ENCODE measurements at places on chromosomes 2 and 18.

DNA sequence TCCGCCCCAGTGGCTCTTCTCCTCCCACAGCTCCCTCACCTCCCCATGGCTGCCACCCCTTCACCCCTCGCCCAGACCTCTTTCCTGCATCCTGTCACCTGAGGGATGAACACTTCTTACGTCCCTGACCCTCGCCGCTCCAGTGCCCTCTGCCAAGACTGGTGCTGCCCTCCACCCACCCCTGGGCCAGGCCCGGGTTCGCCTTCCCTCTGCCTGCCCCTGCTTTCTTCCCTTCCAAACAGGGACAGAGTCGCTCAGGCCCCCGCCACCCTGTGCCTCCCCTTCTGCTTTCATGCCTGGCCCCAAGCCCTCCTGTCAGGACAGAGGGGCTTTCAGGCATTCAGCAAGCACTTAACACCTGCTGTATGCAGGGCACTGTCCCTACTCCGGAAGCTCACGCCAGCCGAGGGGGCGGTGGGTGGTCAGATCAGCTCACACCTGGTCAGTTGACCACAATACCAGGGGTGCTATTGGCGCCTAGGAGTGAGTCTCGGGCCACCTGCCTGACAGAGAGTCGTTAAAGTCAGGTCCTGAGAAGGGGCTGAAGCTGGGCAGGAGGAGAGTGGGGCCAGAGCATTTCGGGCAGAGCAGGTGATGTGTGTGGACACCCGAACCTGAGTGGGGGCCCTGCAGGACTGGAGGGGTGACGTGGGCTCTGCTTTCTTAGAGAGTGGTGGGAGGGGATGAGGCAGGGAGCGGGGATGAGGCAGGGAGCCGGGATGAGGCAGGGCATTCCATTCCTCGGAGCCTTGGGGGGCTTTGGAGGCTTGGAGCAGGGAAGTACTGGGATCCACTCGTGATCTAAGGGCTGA is 26.0 kb upstream of the HPCAL1 start:
- no peak for DNase-seq

GRCh38 chr2:12619975-12620374 is 96.8 kb upstream of the TRIB2 start:
- DNase-seq: no peak

GRCh38 chr2:233813236-233814055 is 35.3 kb downstream of the MROH2A start:
- DNase-seq: no peak

GRCh38 chr18:35926884-35927283 is 45.6 kb upstream of the RMP24 start:
- no peak for DNase-seq

DNA sequence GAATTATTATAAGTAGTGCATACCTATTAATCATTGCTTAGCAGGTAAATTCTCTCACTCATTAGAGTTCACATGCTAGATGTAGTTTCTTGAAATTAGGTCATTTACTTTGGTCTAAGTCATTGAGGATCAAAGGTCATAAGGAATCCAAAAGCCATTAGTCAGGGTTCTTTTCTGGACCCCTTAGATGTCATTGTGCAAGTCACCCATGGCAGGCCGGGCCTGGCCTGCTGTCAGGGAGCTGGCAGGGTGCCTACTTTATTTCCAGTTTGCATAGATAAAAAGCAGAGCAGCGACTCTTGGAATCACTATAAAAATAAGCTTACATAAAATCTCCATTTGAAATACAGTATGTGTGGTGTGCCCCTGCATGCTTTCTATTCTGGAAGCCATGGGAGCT is 91.3 kb downstream of the MEIS1 start:
- no peak for DNase-seq

DNA sequence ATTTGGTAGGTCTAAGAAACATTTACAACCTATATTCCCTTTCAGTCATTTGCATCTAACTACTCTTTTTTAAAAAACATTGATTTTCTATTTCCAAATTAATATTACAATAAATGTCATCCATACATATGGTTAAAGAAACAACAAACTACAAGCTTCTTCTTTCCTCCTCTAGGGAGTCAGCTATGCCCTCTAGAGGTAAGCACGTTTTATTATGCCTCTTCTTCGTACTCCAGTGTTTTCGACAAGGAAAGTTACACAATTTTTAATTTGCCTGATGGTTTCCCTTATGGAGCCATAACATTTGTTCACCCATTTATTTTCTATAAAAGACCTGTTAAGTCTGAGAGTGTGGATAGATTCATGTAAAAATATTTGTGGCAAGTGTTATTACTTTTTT is 183.4 kb upstream of the CDH7 start:
- no peak for DNase-seq

- no peak for DNase-seq
These were observed 109.5 kb downstream of the CABYR start for GRCh38 chr18:24248359-24248758.

- no peak for DNase-seq
These were observed 327.5 kb downstream of the KIAA1328 start for GRCh38 chr18:37156330-37156942.

DNA sequence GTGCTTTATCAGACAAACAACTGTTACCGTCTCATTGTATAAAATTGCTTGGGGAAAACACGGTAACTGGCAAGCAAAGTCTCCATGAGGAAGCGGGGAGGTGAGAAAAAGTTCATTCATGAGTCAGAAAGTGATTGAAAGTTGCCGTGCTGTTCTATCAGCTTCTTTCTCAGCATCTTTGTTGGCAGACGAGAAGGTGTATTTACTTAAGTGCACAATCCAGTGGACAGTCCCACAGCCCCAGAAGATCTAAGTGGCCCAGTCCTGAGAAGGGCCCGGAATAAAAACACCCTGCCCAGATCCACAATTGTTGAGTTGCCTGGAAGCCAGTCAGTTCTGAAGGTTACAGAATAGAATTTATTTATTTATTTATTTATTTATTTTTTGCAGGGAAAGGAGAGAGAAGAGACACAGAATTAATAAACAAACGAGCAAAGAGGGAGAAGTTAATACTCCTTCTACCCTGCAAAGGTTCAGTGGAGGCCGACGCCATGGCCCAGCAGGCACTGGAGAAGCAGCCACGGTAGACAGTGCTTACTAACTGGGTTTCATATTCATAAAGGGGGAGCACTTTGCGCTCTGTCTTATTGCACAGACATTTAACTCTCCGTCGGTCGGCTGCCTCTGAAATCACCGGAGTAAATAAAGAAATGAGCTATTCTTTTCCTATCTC is 676.0 kb upstream of the SALL3 start:
- DNase-seq: no peak

GRCh38 chr2:141959941-141960340 is 170.9 kb downstream of the LRP1B start:
- DNase-seq: no peak

DNA sequence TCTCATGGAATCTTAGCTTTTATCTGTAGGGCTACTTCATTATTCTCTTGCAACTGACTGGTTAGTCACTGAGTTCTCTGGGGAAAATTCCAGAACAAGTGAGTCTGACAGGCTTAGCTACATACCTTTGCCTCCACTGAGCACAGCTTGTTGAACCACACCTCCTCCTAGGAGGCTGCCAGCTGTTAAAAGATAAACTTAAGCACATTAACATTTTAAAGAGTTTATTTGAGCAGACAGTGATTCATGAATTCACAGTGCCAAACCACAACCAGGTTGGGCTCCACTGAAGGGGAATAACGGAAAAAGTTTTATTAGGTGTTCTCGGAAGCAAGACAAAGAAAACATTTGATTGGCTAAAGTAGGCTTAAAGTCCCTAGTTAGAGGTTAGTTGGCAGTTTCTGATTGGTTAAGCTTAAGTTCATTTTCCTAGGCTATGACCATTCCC is 12.5 kb upstream of the SLC38A11 start:
- DNase-seq: no peak

DNA sequence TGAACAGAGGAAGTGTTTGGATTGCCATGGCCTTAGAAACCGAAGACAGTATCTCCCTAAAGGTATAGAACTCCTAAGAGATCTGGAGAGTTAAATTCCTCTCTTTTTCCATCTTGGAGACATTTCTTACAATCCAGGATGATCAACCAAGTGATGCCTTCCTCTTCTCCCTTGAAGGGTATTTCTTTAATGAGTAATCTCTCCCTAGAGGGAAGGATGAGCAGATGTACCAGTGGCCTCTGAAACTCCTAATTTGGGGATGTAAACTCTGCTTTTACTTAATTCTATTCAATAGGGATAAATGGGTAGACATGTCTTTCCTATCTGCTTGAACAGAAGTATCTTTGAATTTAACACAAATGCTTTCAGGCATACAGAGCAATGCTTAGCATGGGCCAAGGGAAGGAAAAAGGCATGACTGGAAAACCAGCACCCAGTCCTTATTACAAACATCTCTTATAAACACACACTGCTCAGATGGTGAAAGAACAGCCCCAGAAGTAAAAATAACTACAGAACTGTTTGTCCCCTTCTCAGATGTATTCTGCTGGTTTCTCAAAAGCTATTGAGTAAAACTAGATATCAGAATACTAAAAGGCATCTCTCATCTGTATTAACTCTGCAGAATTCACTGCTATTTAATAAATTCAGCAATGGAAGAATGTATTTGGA is 4.7 kb upstream of the THNSL2 start:
- DNase-seq: no peak

- no peak for DNase-seq
These were observed 2.0 kb downstream of the NPC1 start for GRCh38 chr18:23584019-23584983.

- DNase-seq: no peak
These were observed 15.8 kb downstream of the PKDCC start for GRCh38 chr2:42063431-42064171.

DNA sequence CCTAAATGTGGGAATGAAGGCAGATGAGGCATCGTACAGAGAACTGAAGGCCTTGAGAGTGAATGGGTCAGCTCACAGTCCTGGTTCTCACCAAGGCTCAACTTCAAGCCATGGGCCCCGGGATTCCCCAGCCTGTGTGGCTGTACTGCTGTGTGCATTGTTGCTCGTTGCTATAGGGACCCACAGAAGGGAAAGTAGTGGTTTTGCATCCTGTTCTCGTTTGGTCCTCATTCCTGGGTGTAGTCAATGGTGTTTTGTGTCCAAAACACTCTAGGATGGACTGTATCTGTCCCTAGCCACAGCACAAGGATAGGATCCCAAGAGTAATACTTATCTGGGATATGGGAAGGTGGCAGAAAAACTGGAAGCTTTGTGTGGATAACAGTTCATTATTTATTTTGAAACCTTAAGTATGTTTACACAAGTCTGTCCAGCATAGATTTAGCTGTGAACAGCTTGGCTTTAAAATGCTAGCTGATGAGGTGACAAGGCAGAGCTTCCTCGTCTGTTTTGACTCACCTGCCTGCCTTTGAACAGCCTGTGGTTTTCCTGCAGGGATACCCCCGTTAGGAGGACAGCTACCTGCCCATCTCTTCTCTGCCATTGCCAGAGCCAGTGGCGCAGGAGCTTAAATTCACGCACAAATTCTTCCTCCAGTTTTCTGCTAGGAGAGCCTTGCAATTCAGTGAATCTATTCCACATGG is 85.0 kb downstream of the WDSUB1 start:
- no peak for DNase-seq

- no peak for DNase-seq
These were observed 20.1 kb downstream of the CAPN14 start for GRCh38 chr2:31197166-31197565.

GRCh38 chr2:10481666-10482157 is 33.6 kb upstream of the ODC1 start:
- no peak for DNase-seq

- no peak for DNase-seq
These were observed 559 bp downstream of the REG3G start for GRCh38 chr2:79026061-79026460.

DNA sequence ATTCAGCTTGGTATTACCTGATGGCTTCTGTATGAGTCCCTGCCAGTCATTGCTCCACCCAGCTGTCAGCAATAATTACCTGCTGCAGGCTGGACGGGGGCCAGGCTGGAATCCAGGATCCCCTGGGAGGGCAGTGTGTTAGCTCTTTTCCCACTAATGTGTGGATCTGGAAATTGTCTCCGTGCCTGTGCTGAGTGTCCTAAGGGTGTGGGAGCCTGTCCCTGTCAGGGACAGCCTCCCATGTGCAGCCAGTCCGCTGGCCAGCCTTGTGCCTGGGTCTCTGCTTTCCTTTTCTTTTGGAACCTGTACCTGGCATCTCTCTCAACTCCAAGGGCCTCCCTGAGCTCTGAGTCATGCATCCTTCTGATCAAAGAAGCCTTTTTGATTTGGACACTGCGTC is 107.2 kb upstream of the SPRED2 start:
- no peak for DNase-seq

GRCh38 chr2:221025398-221025797 is 546.7 kb downstream of the EPHA4 start:
- DNase-seq: no peak

DNA sequence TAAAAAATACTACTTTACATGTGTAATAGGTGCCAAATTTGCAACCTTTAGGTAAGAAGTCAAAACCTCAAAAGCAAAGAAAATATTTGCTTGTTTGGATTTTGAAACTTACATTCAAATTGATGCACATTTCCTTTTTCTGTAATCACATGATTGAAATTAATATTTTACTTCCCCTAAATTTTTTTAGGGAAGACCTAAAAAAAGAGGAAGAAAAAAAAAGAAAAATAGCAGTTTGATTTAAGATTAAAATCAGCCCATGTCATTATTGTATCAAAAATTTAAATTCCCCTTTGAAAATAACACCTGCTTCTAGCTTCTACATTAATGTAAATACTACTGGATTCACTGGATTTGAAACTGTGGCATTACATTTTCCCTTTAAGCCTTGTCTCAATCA is 68.2 kb upstream of the STON1 start:
- no peak for DNase-seq

GRCh38 chr2:60423505-60423904 is 129.9 kb downstream of the BCL11A start:
- DNase-seq: no peak

- no peak for DNase-seq
These were observed 691.1 kb downstream of the SLC4A3 start for GRCh38 chr2:220318508-220318907.

DNA sequence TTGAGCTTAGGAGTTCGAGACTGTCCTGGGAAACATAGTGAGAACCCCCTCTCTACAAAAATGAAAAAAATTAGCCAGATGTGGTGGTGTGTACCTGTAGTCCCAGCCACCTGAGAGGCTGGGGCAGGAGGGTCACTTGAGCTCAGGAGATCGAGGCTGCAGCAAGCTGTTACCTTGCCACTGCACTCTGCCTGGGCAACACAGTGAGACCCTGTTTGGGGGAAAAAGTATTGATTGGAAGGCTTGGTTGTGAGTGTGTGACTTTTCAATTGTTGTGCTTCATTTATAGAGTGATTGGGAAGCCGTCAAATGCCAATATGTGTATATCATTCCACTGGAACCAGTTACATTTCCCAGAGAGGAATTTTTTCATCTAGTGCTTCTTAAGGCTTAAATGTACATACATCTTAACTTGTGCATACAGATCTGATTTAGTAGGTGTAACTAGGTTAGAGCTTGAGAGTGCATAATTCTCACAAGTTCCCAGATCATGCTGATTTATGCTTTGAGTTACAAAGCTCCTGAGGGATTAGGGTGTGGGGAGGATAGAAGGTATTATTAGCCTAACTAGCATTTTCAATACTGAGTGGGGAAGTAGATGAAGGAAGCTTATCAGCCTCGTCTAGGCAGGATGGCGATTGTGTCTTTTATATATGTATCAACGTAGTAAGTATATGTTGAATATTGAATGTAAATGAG is 15.3 kb downstream of the WDR43 start:
- DNase-seq: no peak
